Activated CD8-positive, alpha-beta T cell treated with anti-CD3 and anti-CD28 coated beads for 36 hours (primary cell): ENCODE measurements at places on chromosomes 5 and 9.
A peak's percentile ranks its signal among the peaks of the same experiment; 100 is the strongest.

GRCh38 chr5:6496207-6496584, 47.5 kb downstream of the UBE2QL1 start:
- H3K27ac ChIP-seq = no peak overlapping the region
- peak; percentile 10 for DNase-seq
- H3K36me3 ChIP-seq = no peaks in the 10 kb centered on the region
- peaks cover 7% of the 10 kb centered on the region for H3K27me3 ChIP-seq

- no peak overlapping the region for H3K4me3 ChIP-seq
- no peaks in the 10 kb centered on the region for H3K27me3 ChIP-seq
- H3K27ac ChIP-seq = no peak overlapping the region
- no peak for DNase-seq
- peaks cover 35% of the 10 kb centered on the region for H3K36me3 ChIP-seq
- peaks cover 18% of the 10 kb centered on the region for H3K4me1 ChIP-seq
Observed at GRCh38 chr5:97010606-97011005, 74.7 kb downstream of the LNPEP start.

DNA sequence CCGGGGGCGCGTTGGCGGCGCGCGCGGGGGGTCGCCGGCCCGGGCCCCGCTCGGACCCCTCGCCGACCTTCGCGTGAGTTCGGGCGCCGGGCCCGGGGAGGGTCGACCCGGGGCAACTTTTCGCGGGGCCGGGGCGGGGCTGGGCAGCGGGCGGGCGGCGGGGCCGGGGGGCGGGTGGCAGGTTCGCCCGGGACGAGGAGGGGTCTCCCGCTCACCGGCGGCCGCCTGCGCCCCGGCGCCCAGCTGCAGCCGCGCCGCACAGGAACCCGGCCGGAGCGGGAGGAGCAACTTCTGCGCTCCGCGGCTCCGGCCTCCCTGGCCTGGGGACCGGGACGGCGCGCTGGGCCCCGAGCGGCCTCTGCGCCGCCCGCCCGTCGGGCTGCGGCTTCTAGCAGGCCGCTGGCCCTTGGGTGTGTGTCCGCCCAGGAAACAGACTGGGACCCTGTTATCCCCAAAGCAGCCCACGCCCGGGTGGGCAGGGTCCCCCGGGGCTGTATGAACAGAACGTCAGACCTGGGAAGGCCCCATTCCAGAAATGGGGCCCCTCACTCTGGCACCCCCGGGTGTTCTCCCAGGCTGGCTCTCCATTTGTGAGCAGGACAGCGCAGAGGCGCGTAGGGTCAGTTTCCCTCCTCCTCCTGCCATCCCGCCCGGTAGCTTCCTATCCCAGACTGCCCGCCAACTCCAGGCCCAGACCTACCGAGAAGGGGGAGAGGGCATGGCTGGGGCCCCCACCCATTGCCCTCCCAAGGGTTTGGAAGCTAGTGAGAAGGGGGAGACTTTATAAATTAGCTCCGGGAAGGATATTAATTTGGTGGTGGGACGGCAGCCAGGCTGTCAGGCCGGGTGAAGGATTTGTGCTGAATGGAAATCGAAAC, 708 bp downstream of the RXRA start:
- H3K36me3 ChIP-seq = no peaks in the 10 kb centered on the region
- peaks cover 10% of the 10 kb centered on the region for H3K27me3 ChIP-seq
- no peak overlapping the region for H3K27ac ChIP-seq
- peak overlapping the region; percentile 45 for H3K4me3 ChIP-seq
- no peak for DNase-seq
- peaks cover 7% of the 10 kb centered on the region for H3K4me1 ChIP-seq

DNA sequence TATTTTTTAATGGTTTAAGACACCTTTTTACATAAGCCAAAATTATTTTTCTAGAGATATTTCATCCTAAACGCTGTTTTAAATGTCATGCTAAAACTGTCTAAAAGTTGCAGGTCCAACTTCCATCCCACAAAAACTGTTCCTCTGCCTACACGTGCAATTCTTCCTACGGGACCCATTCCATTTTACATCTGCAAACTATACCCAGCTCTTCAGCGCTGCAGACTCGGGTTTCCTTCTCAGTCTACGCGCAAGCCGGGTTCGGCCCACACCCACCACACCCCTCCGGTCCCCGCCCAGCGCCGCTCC, 8.7 kb downstream of the RANBP6 start:
- H3K4me1 ChIP-seq = peaks cover 51% of the 10 kb centered on the region
- H3K36me3 ChIP-seq = peaks cover 23% of the 10 kb centered on the region
- no peaks in the 10 kb centered on the region for H3K27me3 ChIP-seq
- H3K27ac ChIP-seq = peak overlapping the region; percentile 91

DNA sequence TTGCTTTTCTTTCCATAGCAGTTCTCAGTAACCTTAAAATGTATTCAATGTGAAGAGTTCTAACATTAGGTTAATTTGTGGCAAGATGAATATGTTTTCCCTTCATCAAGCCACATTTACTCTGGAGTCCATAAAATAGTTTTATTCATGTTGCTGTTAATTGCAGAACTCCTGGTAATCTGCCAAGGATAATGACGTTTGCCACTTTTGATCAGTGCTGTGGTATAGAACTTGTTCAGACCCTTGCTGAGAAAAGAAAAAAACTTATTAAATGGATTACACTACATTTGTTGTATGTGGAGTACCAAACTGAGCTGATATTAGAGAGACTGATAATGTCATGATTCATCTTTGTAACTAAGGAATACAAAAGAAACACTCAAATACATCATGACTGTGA, 212.4 kb upstream of the DMAC1 start:
- H3K27me3 ChIP-seq = no peaks in the 10 kb centered on the region
- H3K36me3 ChIP-seq = no peaks in the 10 kb centered on the region
- no peak for DNase-seq
- no peak overlapping the region for H3K4me3 ChIP-seq
- no peak overlapping the region for H3K27ac ChIP-seq
- H3K4me1 ChIP-seq = no peaks in the 10 kb centered on the region

DNA sequence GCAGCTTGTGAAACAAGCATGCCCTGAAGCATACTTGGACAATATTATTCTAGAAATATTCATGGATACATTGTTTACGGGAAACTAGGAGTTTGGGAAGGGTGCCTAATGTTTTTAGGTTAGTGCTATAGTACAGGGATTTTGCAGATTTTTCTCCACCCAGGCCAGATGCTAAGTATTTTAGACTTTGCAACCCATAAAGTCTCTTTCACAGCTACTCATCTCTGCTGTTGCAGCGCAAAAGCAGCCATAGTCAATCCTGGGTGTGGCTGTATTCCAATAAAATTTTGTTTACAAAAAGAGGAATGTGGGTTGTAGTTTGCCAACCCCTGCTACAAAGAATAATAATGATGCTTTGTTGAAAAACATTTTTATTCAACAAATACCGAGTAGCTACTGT, 106.2 kb downstream of the CEMIP2 start:
- no peaks in the 10 kb centered on the region for H3K4me1 ChIP-seq
- peaks cover 4% of the 10 kb centered on the region for H3K36me3 ChIP-seq

DNA sequence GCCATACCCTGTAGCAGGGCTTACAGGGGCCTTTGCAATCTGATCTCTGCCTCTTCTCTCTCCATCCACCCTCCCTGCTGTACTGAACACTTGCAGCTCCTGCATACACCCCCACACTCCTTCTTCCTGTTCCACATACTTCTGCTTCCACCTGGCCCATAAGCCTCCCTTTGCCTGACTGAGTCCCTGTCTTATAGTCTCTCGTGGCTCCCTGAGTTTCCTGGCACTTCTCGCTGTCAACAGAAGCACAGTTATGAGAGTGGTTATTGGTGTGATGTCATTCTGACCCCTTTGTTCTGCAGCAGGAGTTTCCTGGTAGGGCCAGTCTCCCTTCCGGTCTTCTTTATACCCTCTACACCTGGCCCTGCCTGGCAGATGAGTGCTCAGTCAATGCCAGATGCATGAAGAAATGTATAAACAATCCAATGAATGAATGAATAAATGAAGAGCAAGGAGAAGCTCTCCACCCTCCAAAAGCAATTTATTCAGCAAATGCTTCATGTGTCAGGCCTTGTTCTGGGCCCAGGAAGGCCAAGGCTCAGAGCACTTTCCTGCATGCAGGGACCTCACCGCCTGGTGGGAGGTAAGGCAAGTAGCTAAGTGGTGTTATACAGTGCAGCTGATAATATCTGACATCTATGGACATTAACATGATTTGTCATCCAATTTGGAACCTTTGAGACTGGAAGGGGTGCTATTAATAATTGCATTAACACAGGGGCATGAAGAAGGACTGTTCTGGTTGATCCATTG, 20.5 kb upstream of the CSF1R start:
- H3K27ac ChIP-seq = no peak overlapping the region
- H3K27me3 ChIP-seq = no peaks in the 10 kb centered on the region
- H3K36me3 ChIP-seq = no peaks in the 10 kb centered on the region
- H3K4me1 ChIP-seq = no peaks in the 10 kb centered on the region

- H3K4me3 ChIP-seq = no peak overlapping the region
- H3K36me3 ChIP-seq = no peaks in the 10 kb centered on the region
- H3K27ac ChIP-seq = no peak overlapping the region
- H3K27me3 ChIP-seq = no peaks in the 10 kb centered on the region
- DNase-seq = peak; percentile 7
- H3K4me1 ChIP-seq = peaks cover 4% of the 10 kb centered on the region
Observed at GRCh38 chr5:130541617-130542221, 623.3 kb downstream of the HINT1 start.

DNA sequence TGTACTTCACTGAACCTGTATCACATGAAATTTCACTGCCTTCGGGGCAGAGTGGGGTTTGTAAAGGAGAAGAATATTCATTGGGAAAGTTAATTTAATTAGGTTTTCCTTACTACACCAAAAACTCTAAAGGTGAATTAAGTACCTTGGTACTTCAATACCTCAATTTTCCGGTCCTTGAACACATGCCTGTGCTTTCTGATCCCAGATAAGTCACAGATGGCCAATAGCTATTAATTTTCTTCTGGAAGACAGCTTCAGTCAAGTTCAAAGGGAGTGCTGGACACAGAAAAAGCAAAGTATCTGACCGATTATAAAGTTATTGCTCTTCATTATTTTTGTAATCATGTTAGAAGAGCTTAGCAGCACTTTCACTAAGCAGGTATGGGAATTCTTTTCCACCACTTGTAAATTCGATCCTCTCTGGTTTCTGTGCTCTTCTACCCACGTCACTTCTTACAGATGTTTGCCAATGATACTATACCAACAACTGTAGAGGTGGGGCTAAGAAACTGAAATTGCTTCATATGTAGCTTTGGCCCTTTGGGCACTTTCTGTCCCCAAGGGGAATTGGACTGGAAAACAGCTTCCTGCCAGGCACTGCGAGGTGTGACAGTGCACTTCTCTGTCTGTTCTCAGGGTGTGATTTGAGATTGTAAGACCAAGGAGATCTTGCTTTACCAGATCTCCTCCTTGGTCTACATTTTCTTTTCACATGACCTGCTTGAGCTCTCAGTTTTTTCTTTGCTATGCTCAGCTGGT, 164.0 kb downstream of the CCDC192 start:
- no peaks in the 10 kb centered on the region for H3K4me1 ChIP-seq
- no peaks in the 10 kb centered on the region for H3K27me3 ChIP-seq
- DNase-seq = no peak
- H3K27ac ChIP-seq = no peak overlapping the region

DNA sequence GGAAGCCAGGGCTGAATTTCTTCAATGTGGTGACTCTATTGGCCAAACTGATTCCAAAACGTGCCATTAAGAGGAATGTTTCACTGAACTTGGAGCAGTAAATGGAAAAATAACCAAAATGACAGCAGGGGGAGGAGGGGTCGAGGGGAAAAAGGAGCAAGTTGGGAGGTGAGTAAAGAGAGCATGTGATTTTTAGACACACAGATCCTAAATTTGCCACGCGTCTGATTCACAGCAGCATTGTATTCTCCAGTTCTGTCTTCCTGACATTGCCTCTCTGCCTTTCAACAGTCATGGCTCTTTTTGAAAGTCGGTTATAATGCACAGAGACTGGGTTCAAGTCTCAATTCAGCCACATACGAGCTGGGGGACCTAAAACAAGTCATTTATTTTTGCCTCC, 22.0 kb upstream of the ADRB2 start:
- no peaks in the 10 kb centered on the region for H3K36me3 ChIP-seq
- H3K27ac ChIP-seq = peak overlapping the region; percentile 65

- no peak overlapping the region for H3K27ac ChIP-seq
- no peak for DNase-seq
Observed at GRCh38 chr5:26883375-26883774, 155.0 kb downstream of the CDH9 start.

DNA sequence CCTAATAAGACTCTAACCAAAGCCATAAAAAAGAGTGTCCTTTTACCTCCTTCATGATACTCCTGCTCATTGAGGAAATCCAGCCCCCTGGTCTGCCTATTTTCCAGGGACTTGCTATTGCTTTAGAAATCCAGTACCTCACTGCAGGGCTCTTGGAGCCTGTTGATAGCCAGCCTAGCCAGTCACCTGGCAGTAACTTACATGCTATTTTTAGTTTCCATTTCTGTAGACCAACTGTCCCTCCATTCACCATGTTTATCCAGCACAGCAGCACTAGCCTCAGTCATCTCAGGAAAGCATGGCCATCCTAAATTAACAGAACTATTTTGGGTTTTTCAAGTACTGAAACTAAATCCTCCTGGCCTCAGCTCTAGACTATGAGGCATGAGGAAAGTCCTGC, 91.5 kb upstream of the PHF24 start:
- no peaks in the 10 kb centered on the region for H3K4me1 ChIP-seq
- peaks cover 14% of the 10 kb centered on the region for H3K27me3 ChIP-seq
- H3K4me3 ChIP-seq = no peak overlapping the region
- DNase-seq = no peak
- H3K36me3 ChIP-seq = no peaks in the 10 kb centered on the region
